ENCODE measurements at places on chromosomes 16 and 17. TPM values are rescaled to one million over a fixed set of nuclear protein-coding genes. Genes with fewer than 3 reads are reported as not detected.
A peak's percentile ranks its signal among the peaks of the same experiment; 100 is the strongest.

Gene KLHL10
- total RNA-seq = 3.9 TPM

Gene NAGLU
- total RNA-seq = 39.2 TPM

Gene NGFR
- 15.2 TPM for total RNA-seq

Gene FBXW10
- 0.33 TPM for total RNA-seq

Gene SMIM36
- total RNA-seq = not detected

Gene MMP28
- total RNA-seq = 55.7 TPM

Gene ERBB2
- total RNA-seq = 20.7 TPM

Gene KRTAP9-8
- total RNA-seq = not detected

Gene ZSWIM7
- 13.0 TPM for total RNA-seq

DNA sequence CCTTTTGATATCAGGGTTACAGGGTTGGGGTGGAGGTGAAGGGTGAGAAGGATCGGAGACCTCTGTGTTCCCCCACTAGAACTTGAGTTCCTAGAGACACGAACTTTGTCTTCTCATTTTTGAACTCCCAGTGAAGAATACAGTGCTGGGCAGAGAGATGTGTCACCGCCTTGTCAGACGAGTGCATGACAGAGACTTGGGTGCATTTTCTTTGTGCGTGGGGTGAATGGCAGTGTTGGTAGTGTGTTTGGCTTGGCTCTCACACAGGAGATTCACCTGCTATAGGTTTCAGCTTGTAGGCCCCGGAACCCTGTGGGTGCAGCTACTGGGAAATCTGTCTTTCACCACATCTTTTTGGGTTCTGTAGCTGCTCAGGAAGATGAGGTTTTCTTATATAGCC is 40.0 kb upstream of the CCR7 start:
- DNase-seq = no peak

DNA sequence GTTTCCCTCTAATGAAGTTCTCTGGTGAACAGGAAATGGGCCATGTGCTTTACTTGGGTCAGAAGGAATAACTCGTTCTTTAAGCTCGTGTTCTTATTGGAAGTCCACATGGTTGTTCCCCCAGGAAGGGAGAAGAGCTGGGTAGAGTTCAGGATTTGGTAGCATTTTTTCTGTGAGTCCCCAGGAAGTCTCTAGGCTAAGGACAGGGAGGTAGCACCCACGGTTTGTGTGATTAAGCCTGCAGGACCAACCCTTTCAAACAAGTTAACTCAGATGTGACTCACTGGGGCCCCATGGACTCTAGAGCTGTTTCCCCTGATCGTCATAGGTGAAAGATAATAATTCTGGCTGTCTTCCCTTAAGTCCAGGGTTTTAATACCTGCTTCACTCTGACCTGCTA is 16.4 kb downstream of the SAP30BP start:
- DNase-seq = no peak

GRCh38 chr16:89847940-89848297 is 19.6 kb downstream of the SPIRE2 start:
- no peak for DNase-seq

- DNase-seq = no peak
Observed at GRCh38 chr16:48041981-48042421, 113.8 kb downstream of the ABCC12 start.

DNA sequence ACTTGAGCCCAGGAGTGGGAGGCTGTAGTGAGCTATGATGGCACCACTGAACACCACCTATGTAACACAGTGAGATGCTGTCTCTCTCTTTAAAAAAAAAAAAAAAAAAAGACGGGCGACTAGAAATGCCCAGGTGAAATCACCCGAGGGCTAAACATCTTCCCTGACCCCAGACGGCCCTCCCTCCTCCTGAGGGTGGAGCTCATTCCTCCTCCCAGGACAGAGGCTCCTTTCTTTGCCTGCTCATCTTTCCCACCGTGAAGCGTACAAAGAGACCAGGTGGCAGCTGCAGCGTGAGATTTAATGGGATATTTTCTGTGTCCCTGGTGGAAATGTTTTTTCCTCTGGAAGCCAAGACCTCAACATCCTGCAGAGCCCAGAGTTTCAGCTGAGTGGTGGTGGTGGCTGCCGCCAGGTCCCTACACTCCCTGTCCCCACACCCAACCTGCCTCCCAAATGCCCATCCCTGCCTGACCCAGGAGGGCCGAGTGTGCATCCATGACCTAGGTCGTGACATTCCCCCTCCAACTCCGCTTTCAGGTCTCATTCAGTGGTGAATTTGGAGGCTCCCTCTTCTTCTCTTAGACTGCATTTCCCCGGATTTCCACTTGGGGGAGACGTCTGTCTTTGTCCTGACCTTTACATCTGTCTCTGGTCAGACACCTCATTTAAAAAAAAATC is 14.4 kb upstream of the GPRC5B start:
- no peak for DNase-seq

GRCh38 chr17:67459985-67460384 is 82.9 kb downstream of the PITPNC1 start:
- DNase-seq = no peak

DNA sequence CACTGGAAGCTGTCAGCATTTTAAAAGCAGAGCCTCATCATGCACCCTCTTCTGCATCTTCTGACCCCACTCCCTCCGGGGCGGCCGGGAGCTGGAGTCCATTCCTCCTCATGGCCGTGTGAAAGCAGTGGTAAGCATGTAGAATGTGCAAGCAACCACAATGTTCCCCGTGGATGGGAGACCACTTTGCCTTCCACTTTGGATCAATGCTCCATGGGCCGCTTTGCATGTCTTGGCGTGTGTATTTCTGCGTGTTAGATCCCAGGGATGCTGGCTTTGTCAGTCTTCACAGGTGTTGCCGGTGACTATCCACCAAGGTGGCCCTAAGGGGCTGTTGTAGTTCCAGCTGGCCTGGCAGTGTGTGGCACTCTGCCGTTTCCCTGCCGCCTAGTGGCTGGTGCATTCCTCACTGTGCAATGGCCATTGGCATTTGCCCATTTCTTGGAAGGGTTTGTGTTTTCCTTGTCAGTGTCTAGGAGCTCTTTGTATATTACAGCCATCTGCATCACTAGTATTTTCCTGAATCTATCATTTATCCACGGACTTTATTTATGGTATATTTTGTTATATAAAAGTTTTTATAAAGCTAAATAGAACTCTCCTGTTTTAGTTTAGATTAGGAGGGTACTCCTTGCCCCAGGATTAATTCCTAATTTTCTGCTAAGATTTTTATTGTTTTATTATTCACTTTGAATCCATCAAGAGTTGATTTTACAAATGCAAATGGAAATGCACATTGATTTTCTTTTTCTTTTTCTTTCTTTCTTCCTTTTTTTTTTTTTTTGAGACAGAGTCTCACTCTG is 5.8 kb upstream of the ALDH3A1 start:
- DNase-seq = peak; percentile 61

- DNase-seq = no peak
Observed at GRCh38 chr16:82072313-82072712, 37.3 kb downstream of the HSD17B2 start.

DNA sequence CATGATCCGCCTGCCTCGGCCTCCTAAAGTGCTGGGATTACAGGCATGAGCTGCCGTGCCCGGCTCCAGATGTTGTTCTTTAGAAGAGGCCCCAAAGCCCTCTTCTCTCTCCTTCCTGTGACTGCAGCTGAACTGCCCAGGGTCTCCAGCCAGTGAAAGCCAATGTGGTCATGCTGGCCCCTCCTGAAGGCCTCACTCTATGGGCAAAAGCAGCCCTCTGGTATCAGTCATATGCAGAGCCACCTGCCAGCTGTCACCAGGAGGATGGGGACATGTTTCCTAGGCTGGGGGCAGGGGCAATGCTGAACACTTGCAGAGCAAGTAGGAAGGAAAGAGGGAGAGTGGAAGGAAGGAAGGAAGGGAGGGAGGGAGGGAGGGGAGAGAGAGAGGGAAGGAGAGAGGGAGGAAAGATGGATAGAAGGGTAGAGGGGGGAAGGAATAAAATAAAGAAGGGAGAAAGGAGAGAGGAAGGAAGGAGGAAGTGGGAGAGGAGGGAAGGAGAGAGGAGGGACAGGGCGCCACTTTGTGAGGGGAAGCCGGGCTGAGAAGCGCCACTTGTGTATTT is 36.0 kb downstream of the SOCS3 start:
- DNase-seq = peak; percentile 53

- DNase-seq = no peak
Observed at GRCh38 chr17:1109606-1110540, 69.9 kb downstream of the ABR start.

DNA sequence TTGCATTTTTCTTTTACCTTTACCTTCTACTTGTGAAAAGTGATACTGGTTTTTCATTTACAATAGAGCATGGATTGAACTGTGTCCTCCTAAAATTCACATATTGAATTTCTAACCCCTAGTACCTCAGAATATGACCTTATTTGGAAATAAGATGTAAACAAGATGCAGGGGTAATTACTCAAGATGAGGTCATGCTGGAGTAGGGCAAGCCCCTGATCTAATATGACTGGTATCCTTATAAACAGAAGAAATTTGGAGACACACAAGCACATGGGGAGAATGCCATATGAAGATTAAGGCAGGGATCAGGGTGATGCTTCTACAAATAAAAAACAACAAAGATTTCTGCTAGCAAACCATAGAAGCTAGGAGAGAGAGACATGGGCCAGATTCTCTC is 12.2 kb downstream of the MYH13 start:
- DNase-seq = no peak

GRCh38 chr16:85652431-85653221 is 36.1 kb downstream of the GINS2 start:
- peak; percentile 92 for DNase-seq

DNA sequence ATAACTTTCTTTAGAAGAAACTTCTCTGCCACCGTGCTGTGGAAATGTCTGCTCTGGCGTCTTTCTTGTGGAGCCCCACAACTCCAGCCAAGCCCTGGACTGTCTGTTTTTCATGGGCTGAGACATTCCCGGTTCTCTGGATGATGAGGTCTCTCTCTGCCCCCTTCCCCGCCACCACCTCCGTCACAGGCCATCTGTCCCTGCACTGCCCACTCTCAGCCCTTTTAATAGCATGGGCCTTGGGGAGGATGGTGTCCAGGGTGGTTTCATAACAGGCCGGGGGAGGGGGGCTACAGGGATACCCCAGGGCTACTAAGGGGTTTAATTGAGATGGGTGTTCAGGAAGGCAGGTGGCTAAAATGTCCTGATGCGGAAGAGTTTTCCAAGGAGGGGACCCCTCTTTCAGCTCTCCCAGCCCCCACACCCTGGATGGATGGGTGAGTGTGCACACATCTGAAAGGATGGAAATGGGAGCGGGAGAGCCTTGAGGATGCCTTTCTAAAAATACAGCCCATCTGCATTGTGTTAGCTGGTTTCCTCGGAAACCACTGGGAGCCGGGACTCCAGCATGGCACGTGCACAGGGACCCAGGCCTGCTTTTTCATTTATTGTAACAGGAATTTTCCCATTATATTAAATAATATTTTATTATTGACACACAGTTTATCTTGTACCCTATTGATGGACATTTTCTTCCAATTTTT is 14.6 kb upstream of the NDRG4 start:
- DNase-seq = no peak

DNA sequence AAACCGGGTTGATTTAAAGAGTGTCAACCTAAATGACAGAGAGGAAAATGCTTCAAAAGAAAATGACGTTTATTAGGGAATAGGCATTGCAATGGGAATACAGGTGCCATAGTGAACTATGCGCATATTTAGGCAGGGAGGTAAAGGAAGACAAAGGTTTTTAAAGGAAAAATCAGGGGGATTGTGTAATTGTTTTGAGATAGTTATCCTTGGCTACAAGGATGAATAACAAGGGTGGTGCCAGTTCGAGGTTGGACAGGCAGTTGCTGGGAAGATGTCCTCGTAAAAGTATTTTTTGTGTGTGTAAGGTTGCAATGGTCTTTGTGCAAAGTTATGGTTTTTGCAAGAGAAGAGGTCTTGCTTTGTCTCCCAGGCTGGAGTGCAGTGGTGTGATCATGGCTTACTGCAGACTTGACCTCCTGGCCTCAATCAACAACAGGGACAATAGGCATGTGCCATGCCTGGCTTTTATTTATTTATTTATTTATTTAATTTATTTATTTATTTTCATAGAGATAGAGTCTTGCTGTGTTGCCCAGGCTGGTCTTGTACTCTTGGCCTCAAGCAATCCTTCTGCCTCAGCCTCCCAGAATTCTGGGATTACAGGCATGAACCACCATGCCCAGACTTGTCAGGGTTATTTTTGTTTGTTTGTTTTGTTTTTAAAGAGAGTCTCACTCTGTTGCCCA is 63.1 kb downstream of the CACNG3 start:
- no peak for DNase-seq

DNA sequence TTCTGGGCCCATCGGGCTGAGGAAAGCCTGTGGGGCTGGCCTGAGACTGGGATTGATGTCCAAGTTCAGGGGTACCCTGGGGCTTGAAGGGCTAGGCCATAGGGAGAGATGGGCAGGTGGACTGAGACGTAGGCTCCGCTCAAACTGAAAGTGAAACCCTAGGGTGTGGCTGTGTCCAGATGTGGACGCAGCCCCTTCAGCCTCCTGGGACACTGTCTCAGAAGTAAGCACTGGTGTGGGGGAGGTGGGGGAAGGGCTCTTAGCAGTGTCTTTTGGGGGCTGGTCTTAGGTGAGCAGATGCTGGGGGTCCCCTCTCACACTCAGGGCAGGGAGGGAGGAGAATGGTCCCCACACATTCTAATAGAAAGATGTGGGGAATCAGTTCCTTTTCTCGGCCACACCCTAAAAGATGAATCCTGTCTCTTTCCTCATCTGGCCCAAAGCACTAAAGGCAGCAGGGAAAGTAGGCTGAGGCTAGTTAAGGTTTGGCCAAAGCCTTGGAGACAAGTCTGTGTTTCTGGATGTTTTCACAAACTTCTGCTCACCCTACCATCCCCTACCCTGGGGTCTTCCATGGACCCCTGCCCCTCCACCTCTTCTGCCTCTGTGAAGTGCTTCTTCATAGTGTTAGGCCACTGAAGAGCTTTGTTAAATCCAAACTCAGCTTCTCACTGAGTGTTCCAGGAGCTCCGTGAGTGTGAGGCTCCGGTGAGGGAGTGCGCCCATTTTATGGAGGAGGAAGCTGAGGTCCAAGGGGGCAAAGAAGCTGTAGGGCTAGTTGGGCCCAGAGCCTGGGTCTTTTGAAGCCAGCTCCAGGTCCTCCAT is 5.6 kb downstream of the FMNL1 start:
- no peak for DNase-seq

- DNase-seq = no peak
Observed at GRCh38 chr17:73455050-73455687, 143.4 kb upstream of the CDC42EP4 start.

- DNase-seq = no peak
Observed at GRCh38 chr17:41891135-41892020, 26.2 kb upstream of the KLHL11 start.

GRCh38 chr17:79646721-79647455 is 36.0 kb upstream of the RBFOX3 start:
- peak; percentile 40 for DNase-seq

- no peak for DNase-seq
Observed at GRCh38 chr17:73278049-73278464, 16.4 kb upstream of the CPSF4L start.

GRCh38 chr16:31385680-31386079 is 7.5 kb upstream of the ITGAD start:
- DNase-seq = no peak

- DNase-seq = no peak
Observed at GRCh38 chr16:79217375-79218011, 383.0 kb downstream of the MAF start.
